KG1 (cell line): ENCODE measurements at places on chromosomes 2 and 18.

- no peak for DNase-seq
Measured at GRCh38 chr18:78138983-78139496, 840.6 kb upstream of the SALL3 start.

DNA sequence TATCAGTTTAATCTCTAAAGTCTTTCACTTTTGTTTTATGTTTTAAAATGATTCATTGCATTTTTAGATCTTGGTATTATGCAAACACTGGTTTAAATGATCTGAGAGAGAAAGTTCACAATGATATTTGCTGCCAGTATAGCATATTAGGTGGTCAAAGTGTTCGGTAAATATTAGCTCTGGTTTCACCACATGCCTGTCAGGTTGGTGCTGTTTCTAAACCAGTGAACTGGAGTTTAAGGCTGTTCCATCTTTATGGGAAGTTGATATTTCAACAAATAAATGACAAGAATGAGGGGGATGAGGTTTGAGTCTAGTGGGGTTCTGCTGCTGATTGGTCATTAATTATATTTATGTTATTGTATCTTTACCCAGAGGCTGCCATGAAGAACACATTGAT lies 436.4 kb downstream of the DCDC2C start:
- no peak for DNase-seq

DNA sequence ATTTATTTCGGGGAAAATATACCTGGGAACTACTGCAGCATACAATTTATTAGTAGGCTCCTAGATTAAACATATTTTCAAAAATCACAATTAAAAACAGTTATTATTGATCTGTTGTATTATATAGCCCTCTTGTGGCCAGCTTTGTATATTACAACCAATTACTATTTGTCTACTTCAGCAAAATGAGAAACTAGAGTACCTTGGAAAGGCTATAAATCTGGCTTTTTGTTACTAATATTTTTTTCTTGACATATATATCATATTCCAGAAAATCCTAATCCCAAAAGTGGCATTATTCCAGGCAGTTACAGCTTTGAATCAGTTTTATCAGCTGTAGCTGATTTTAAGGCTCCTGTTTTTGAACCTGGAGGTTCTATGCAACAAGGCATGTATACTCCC lies 101.2 kb downstream of the UBR3 start:
- no peak for DNase-seq

DNA sequence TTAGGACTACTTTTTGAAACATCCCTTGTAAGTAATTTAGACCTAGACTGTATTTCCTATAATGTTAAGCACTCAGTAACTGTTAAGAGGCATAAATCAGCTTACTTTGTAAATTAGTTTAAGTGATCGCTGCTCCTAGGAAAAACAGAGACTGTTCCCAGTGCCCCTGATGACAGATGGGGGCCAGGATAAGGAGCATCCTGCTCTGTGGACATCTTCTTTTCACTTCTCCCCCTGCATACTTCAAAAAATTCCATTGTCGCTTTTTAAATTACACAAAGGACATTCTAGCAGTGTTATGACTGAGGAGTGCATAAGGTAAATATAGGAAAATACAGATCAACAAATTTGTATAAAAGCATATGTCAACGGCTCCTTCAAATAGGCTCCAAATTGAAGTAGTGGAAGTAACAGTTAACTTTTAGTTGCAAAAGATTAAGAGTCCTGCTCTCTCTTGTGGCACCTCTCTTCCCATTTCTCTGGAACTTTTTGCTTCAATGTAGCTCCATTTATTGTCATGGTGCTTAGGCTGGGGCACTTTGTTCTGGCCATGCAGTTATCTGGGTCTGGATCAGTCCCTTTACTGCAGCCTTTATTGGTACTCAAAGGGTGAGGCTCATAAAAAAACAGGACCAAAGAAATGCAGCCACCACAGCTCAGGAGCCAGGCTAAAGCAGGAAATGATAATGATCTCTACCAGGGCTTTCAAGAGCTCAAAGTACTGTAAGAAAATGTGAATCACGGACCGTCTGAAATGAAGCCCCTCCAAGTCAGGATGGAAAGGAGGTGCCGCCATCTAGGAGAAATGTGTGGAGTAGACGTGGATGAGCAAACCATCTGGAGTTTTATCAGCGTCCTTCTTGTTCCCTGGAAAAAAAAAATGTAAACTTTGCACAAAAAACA lies 162.1 kb upstream of the ZNF516 start:
- peak; percentile 14 for DNase-seq

DNA sequence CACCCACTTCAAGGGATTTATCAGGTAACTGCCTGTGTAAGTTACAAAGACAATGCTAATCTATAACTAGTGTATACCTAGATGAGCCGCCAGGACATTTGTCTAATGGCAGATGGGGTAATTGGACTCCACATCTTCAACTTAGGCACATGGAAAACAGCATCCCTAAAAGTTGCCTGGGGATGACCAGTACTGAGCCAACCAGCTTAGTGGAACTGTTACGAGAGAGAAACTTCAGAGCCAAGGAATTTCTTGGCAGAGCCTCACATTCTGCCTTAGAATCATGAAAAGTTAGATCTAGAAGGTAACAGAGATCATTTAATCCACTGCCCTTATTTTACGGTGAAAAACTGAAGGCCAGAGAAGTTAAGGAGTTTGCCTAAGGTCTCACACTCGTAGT lies 15.5 kb upstream of the CLASP1 start:
- DNase-seq, result no peak

- no peak for DNase-seq
Measured at GRCh38 chr2:234165421-234165820, 114.9 kb downstream of the SPP2 start.

- no peak for DNase-seq
Measured at GRCh38 chr2:224927011-224927410, 115.3 kb downstream of the DOCK10 start.

- no peak for DNase-seq
Measured at GRCh38 chr2:196935432-196935831, 8.9 kb upstream of the PGAP1 start.

- no peak for DNase-seq
Measured at GRCh38 chr2:168114619-168115018, 132.8 kb downstream of the STK39 start.

- DNase-seq, result no peak
Measured at GRCh38 chr2:167240671-167241070, 352.4 kb downstream of the XIRP2 start.

GRCh38 chr2:17878281-17879136 lies at the start of gene KCNS3:
Gene KCNS3, plus strand, starts transcription at chr2:17878667. Its CDS starts 52,342 bp downstream, at chr2:17931009.
- DNase-seq, result no peak

DNA sequence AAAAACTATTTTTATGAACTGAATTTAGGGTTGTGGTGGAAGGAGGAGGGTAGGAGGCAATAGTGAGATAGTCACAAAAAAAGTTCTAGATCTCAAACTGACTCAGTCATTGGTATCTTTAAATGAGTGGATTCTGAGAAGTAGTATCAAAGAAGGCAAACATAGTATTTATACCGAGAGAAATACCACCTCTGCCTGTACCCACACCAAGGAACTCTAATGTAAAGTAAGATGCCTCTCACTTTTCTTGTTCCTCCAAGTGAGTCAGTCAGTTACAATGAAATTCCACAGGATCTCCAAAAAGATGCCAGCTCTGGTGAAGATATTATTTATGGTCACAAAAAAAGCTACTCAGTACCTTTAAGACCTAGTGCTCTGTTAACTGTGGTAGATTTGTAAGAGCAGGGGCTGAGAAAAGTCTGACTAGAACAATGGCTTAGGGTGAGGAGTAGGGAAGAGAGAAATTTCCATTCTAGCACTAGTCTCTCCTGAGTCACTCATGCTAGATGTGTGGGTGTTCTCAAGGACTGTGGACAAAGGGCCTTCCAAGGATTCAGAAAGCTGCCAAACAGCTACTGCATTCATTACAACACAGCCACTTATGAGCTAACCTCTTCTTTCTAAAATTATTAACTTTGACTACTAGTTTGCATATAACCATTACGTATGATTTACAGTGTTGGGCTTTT lies 36.3 kb downstream of the YWHAQ start:
- DNase-seq, result no peak

GRCh38 chr18:25005541-25006403 lies 346.2 kb downstream of the ZNF521 start:
- no peak for DNase-seq

- DNase-seq, result no peak
Measured at GRCh38 chr2:241157841-241158545, 7.7 kb downstream of the PPP1R7 start.

GRCh38 chr2:96960153-96960961 lies 26.0 kb downstream of the FAM178B start:
- DNase-seq, result peak; percentile 37

DNA sequence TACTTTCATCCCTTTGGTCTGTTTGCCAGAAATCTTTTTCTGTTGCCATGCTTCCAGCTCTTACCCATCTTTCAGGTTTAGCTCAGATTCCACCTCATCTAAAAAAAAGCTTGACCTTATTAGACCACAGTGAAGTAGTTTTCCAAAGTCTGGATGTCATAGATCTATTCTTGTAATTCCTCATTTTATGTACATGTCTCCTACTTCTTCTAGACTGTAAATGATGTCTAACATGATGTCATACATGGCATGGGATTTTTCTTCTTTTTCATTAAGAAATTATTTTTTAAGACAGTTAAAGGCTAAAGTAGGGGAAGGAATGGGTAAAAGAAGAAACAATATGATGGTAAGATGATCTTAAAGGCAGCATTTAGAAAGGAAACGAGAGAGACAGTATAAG lies 11.3 kb downstream of the GLS start:
- DNase-seq, result no peak

GRCh38 chr2:17580319-17580715 lies 39.8 kb downstream of the VSNL1 start:
- no peak for DNase-seq

DNA sequence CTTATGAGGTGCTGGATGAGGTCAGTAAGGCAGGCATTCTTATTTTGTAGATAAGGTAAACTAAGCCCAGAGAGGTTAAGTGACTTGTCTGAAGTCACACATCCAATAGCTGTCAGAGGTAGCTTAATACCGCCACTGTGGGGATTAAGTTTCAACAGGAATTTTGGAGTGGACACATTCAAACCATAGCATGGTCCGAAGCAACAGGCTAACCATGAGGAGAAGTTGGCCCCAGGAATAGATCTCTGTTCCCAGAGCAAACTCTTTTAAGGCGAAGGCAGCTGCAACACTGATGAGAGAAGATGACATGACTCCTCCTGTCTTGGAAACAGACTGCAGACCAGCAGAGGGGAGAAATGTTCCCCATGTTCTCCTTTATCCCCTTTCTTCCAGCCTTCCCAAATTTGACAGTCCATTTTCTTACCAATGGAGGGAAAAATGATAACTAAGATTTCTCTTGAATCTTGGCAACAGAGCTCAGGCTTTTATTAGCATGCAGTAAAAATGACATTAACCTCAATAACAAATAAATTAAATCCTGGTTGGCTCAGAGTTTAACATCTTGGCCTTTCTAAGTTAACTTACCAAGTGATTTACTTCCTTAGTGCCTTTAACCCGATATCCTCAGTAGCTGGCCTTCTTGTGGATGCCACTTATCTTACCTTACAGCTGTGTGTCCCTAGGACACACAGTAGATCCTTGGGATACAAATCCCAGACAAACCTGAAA lies 67.9 kb upstream of the STPG4 start:
- no peak for DNase-seq

GRCh38 chr2:203532957-203533658 lies 2.0 kb downstream of the RAPH1 start:
- no peak for DNase-seq

- DNase-seq, result no peak
Measured at GRCh38 chr2:112768432-112768831, 4.0 kb upstream of the CKAP2L start.

- no peak for DNase-seq
Measured at GRCh38 chr2:120976501-120977307, 241.0 kb downstream of the GLI2 start.
